Stimulated activated CD8-positive, alpha-beta memory T cell treated with anti-CD3 and anti-CD28 coated beads, Interleukin-2, amount 100 ng/mL, for 1 hour (primary cell): ENCODE measurements at places on chromosomes 3 and 15.
A peak's percentile ranks its signal among the peaks of the same experiment; 100 is the strongest.

GRCh38 chr3:177340243-177340830 lies 143.1 kb upstream of the TBL1XR1 start:
- no peak for DNase-seq

DNA sequence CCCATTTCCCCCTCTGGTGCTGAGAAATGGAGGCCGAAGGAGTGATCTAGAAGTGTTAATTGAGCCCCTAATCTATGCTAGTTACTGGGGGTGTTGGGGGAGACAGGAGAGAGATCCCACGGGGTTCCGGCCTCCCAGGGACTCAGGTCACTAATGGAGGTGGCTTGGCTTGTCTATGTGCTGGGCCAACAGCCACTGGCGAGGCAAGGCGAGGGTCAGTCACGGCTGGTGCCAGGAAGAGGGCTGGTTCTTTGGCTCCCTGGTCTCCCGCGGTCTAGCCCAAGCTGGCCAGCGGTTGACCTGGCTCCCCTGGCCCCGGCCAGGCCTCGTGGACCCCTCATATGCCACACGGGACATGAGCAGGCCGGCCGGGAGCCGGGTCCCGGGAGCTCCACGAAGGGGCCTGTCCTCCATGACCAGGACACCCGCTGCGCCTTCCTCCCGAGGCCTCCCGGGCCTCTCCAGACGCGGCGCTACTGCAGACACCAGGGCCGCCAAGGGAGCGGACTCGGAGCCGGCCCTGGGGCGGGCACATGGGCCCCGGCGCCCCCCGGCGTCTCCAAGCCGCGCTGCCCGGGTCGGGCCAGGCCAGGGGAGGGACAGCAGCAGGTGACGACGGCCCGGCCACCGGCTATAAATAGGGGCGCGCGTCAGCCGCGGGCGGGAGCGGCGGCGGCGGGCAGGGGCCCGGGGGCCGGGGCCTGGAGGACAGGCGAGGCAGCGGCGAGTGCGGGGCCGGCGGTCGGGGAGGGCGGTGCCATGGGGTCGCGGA lies at the start of gene ALPK3:
TSS of gene ALPK3 (plus strand) at position 663 of the 772 bp plus-strand sequence. CDS start at position 760, 97 bp downstream.
- DNase-seq = no peak

GRCh38 chr3:7371693-7372572 lies 511.0 kb downstream of the GRM7 start:
- DNase-seq = no peak

- DNase-seq = no peak
These were observed 106.0 kb downstream of the MAP4 start for GRCh38 chr3:47910233-47910632.

- DNase-seq = no peak
These were observed 245.0 kb upstream of the TOPAZ1 start for GRCh38 chr3:43996379-43997301.

GRCh38 chr3:191566469-191566868 lies 105.5 kb downstream of the PYDC2 start:
- no peak for DNase-seq

DNA sequence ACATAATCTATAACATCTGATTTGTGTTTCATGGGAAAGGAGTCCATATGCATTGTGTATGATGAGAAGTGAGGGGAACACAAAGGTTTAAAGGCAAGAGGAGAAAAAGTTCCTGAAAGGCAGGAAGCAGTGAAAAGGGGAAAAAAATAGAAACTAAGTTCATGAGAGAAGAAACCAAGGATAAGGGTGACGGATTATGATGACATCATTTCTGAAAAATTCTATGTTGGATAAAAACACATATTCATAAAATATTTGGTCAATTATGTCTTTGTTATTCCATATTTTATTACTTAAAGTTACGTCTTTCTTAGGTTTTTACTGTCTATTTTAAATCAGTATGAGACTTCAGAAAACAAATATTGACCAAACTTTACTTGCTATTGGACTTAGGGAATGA lies 48.6 kb upstream of the CP start:
- no peak for DNase-seq

GRCh38 chr15:36951731-36952247 lies 148.6 kb downstream of the MEIS2 start:
- no peak for DNase-seq

GRCh38 chr15:94306700-94307650 lies 75.6 kb downstream of the MCTP2 start:
- no peak for DNase-seq

GRCh38 chr3:64266065-64266931 lies 41.0 kb upstream of the PRICKLE2 start:
- DNase-seq = no peak

DNA sequence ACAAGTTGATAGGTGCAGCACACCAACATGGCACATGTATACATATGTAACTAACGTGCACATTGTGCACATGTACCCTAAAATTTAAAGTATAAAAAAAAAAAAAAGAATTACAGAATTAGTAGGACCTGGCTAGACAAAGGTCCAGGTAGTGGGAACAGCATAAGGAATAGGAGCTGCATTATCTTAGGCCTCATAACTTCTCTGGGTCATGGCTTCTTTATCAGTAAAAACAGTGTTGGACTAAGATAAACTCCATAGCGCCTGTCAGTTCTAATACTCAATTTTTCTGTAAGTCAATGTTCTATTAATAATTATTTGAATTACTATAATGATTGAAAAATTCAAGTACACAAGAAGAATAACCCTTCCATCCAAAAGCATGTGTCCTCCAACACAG lies 98.3 kb downstream of the HERC1 start:
- no peak for DNase-seq

- DNase-seq = no peak
These were observed 35.9 kb upstream of the SPRED1 start for GRCh38 chr15:38216763-38217162.

DNA sequence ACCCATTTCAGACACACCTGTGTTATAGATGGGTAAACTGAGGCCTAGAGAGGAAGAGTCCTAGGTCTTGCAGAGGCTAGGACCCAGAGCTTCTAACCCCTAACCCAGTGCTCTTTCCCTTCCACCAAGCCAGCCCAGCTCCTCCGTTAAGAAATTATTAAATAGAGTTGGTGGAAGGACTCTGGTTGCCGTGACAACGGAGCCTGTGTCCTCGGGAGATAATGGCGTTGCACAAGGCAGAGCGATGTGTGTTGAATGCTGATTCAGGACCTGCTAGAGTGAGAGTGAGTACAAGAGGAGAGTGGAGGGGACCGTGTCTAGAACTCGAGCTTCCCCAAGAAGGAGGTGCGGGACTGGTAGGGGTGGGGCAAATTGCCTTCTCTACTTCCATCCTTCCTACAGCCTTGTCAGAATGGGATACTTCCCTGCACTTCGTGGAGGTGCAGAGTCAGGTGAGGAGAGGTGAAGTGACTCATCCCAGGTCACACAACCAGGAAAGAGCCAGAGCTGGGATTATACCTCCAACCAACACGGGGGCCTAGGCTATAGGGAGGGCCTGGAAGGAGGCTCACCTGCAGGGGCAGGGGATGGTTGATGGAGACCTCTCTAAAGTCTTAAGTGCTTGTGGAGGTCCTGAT lies 8.6 kb downstream of the SLC6A1 start:
- DNase-seq = no peak

DNA sequence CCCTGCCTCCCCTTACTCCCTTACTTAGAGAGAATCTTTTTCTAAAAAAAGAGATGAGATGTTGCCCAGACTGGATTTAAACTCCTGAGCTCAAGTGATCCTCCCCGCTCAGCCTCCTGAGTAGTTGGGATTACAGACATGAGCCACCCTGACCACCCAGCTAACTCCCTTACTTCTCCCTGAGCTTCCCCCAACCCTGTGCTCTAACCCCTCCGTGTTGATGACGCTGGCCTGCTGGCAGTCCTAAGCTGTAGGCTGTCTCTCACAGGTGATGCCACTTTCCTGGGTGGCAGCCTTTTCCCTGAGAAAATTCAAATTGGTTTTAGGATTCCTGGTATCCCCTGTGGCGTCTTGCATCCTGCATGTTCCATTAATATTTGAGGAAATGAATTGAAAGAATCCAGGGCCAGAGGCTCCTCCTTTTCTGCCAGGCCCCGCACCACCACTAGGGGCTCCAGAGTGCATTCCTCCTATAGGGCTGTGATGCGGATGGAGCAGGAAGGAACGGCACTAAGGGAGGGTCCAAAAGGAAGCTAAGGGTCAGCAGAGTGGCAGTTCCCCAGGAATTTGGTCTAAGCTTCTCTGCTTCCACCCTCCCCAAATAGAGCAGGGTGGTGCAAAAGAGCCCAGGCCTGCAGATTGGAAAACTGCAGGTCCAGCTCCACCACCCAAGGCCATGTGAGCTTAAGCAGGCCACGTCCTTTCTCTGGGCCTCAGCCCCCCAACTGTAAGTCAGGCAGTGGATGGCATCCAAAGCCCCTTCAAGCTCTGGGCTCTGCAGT lies 101.1 kb downstream of the DAPK2 start:
- DNase-seq = peak; percentile 37

GRCh38 chr15:94670438-94671034 lies 439.2 kb downstream of the MCTP2 start:
- DNase-seq = no peak

- DNase-seq = no peak
These were observed 149.4 kb upstream of the WNT5A start for GRCh38 chr3:55636300-55637195.

DNA sequence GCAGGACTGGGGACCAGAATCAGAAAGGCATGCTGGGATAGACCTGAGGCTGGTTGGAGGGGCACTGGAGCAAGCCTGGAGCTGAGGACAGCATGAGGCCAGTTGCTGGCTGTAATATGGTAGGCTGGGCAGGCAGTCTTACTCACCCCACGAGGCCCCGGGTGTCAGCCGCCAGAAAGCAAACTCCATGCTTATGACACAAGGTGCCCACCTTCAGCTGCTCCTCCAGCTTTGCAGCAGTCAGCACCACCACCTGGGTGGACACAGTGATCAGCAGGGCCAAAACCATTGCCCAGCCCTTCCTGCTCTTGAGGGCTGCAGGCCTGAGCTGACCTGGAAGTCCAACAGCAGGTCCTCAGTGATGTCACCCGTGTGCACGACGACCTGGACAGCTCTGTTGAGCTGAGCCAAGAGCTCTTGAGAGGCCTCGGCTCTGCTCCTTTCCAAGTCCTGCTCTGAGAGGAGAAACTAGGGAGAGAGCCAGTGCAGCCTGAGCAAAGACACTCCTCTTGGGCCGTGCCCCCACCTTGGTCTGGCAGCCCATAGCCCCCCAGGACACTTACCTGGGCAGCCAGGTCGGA lies 747 bp downstream of the UBA7 start:
- no peak for DNase-seq

- DNase-seq = no peak
These were observed 4.3 kb upstream of the RBP2 start for GRCh38 chr3:139480585-139480984.
